ENCODE measurements at places on chromosomes 13 and 19. TPM values are rescaled to one million over a fixed set of nuclear protein-coding genes. Genes with fewer than 3 reads are reported as not detected.

DNA sequence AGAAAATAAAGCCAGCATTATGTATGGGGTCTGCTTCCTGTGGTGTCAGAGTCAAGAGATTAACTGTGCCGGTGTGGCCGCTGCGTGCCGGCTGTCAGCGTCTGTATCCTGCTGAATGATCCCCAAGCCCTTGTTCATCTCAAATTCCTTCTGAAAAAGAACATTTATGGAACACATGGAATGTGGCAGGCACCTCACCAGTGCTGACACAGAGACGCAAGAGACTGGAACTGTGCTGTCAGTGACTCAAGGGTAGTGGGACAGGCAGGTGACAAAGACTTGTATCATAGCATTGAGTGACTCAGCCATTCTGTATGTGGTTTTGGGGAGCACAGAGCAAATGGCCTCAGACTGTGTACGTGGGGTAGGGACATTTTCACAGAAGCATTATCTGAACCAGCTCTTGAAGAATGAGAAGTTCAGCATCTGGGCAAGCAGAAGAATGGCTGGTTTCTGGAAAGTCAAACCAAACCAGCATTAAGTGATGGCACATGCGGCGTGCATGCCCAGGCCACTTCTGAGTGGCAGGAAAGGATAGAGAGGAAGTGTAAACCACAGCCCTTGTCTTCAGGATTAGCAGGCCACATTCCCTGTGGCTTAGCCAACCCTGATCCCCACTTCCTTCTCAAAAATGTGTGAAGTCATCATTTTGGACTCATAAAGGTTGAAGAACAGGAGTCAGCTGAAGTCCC lies 54.0 kb upstream of the IRS2 start:
- DNase-seq, result no peak

DNA sequence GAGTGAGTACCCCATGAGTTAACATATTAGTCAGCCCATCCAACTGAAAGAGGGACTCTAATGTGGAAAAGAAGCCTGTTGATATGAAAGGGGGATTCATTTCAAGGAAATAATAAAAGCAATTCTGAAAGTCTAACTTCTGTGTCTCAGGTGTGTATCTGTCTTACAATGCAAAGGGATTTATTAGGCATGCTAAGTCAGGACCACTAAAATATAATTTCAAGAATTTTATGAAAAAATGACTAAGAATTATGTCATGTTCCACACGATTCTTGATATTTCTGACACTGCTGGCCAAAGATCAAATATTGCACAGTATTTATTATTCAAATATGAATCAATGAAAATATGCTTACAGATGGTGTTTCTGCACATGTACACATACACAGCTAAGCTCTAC lies 130.8 kb downstream of the KLF12 start:
- no peak for DNase-seq

GRCh38 chr13:36288794-36289391 lies 8.7 kb downstream of the CCDC169 start:
- no peak for DNase-seq

- no peak for DNase-seq
These were observed 377.0 kb downstream of the OLFM4 start for GRCh38 chr13:53405616-53406015.

- no peak for DNase-seq
These were observed 1.3 kb downstream of the UBL3 start for GRCh38 chr13:29849071-29849631.

DNA sequence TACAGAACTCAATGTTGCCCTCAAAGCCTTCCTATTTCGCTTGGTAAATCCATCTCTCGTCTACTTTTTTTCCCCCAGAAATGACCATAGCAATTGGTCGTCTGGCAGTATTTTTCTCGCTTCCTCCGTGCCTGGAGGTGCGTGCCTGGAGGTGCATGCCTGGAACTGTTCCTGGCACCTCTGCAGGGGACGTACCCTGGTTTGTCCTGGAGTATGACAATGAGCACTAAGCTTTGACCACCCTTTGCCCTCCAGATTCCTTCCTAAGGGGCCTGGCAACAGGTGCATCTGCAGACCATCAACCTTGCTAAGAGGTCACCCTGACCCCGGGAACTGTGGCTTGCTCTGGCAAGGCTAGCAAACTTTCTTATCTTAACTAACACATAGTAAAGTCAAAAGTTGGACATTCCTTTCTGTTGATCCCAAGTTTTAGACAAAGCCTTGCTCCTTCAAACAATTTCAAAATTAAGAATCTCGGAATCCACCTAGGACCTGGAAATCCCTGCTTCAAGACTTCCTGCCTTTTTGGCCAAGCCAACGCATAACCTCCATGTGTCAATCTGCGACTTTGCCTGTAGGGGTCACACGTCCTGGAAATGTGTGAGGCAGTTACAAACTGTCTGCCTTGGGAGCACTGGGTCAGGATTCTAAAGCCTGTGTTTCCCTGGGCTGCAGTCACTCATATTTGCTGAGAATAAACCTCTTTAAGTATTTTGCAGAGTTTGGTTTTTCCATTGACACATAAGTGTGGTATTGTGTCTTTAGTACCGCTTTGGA lies 28.8 kb upstream of the TUBGCP3 start:
- no peak for DNase-seq

DNA sequence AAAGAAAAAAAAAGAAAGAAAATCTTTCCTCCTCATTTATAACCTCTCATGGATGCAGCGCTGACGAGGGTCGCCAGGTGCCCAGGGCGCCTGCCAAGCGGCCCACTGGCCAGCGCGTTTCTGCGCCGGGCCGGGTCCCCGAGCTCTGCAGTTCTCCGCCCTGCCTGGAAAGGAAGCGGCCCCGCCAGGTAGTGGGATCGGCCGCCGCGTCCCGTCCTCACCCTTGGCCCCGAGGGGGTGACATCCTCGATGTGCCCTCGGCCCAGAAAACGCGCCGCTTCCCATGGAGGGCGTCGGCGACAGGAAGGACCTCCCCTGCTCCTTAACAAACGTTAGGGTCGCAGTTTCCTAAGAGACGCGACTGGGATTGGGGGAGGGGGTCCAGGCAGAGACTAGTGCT lies 56.9 kb downstream of the ZNF726 start:
- DNase-seq, result no peak

DNA sequence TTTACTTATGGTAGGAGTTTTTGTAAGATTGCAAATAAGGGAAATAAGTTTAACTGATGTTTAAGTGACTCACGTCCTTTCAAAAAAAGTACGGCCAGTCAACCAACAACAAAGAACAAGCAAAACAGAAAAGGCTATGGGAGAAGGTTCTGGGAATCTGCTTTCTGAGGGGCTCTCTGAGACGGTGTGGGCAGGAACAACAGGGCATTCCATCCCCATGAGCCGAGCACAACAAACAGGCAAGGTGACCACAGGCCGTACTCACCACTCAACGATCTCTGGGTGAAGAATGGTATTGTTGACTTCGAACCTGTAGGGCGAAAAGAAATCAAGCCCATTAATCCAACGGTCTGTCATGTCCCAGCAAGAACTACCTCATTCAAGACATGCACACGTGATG lies 43.8 kb downstream of the PEPD start:
- DNase-seq, result no peak

DNA sequence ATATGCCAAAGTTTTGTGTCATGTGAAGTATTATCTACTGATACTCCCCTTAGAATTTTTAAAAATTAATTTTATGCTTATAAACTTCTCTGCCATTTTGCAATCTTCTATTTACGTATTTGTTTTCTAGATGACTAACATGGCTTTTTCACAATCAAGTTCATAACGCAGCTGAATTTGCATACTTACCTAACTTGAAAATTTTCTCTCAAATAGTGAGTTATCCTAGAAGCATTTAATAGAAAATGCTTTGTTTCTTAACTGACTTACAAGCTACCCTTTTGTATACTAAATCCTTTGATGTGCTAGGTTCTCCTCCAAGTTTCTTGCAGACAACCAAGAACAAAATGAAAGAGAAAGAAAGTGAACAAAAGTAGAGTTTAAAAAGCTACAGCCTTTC lies 683.5 kb downstream of the LIG4 start:
- no peak for DNase-seq

- DNase-seq, result no peak
These were observed 24.1 kb upstream of the ASPDH start for GRCh38 chr19:50537769-50538230.

GRCh38 chr13:43171489-43171888 lies 148.1 kb downstream of the DNAJC15 start:
- no peak for DNase-seq

GRCh38 chr19:1632462-1633268 lies 19.8 kb downstream of the TCF3 start:
- no peak for DNase-seq

Gene TEAD2
- 114 TPM for polyA plus RNA-seq

Gene PRR22
- polyA plus RNA-seq, result 2.0 TPM

Gene OVOL3
- polyA plus RNA-seq, result not detected

Gene ZNF610
- polyA plus RNA-seq, result 11.6 TPM

Gene RYR1
- 3.7 TPM for polyA plus RNA-seq

Gene ZNF837
- polyA plus RNA-seq, result 3.0 TPM

Gene B3GNT3
- not detected for polyA plus RNA-seq

Gene P2RY11
- 15.3 TPM for polyA plus RNA-seq

Gene MBD3L2
- polyA plus RNA-seq, result not detected

Gene TMEM272
- polyA plus RNA-seq, result 0.37 TPM

Gene ZNF829
- 7.5 TPM for polyA plus RNA-seq

Gene PRTN3
- polyA plus RNA-seq, result 3.2 TPM

All from left lung (tissue), 14 donors.